ENCODE measurements at places on chromosomes 12 and 14.

- DNase-seq = no peak
Measured at GRCh38 chr12:32126720-32127119, 20.1 kb downstream of the BICD1 start.

- no peak for DNase-seq
Measured at GRCh38 chr12:13195785-13196129, 769 bp upstream of the EMP1 start.

DNA sequence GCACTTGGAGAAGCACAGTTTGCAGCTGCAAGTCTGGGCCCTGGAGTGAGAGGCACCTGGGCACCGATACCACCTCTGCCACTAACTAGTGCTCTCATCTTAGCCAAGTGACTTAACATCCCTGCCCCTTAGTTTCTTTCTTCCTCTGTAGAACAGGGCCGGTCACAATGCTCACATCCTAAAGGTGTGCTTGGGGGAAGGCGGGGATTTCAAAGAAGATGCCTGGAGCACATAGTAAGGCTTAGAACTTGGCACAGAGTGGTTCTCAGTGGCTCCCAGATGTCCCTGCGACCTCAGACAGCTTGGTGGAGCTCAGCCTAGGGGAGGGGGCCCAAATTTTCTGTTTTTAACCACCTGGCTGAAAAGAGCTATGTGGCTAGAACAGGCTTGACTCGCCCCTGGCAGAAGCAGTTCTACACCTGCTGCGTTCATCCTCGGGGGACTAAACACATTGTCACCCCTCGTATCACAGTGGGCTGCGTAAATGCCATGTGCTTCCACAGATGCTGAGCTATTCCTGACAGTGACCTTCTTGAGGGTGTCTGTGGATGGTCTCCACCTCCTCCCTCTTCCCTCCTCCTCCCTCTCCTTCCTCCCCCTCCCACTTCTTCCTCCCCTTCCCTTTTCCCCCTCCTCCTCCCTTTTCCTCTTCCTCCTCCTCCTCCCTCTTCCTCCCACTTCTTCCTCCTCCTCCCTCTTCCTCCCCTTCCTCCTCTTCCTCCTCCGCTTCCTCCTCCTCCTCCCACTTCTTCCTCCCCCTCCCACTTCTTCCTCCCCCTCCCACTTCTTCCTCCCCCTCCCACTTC is 112.1 kb downstream of the PHETA1 start:
- DNase-seq = no peak

- DNase-seq = peak; percentile 14
Measured at GRCh38 chr12:8127138-8127537, 3.7 kb downstream of the CLEC4A start.

- DNase-seq = no peak
Measured at GRCh38 chr14:25122843-25123242, 72.9 kb upstream of the STXBP6 start.

GRCh38 chr12:25311506-25311905 is 60.8 kb upstream of the KRAS start:
- DNase-seq = no peak

DNA sequence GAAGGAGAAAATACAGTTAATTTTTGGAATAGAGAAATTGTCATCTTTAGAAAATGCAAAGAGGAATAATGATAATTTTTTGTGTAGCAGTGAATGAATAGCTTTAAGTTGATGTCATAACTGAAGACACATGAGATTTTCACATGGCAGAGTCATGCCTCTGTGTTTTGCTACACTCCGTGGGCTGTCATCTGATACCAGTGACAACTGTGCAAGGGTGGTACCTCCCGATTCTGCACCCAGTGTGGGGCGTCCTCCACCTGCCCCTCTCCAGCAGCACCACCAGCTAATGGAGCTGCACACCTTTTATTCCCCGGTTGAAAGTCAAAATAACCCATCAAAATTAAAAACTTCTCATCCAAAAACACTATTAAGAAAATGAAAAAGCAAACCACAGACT is 47.2 kb downstream of the ANKRD9 start:
- no peak for DNase-seq

GRCh38 chr12:76449583-76449982 is 101.4 kb upstream of the BBS10 start:
- no peak for DNase-seq
